ENCODE measurements at places on chromosomes 1 and 21. TPM values are rescaled to one million over a fixed set of nuclear protein-coding genes. Genes with fewer than 3 reads are reported as not detected.

GRCh38 chr1:28965271-28965870 is 51.0 kb downstream of the EPB41 start:
- no peak for DNase-seq

- DNase-seq = no peak
These were observed 30.3 kb downstream of the PRDM2 start for GRCh38 chr1:13730291-13730690.

DNA sequence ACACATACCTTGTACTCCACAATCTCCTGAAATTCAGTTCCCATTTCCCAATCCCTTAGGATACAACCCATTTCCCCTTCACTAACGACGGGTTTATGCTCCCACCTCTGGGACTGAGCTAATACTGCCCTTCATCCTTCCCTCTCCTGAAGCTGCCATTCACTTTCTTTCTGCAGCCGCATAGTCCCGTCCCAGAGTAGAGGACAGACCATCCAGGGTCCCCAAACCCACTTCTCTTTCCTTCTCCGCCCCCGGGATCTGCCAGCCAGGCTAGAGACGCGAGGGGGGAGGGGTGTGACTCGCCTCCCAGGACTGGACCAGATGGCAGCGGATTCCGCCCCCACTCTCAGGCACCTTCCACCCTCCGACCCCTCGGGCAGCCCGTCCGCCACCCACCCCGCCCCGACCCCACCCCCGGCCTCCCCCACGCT is 679 bp downstream of the ABL2 start:
- peak; percentile 54 for DNase-seq

DNA sequence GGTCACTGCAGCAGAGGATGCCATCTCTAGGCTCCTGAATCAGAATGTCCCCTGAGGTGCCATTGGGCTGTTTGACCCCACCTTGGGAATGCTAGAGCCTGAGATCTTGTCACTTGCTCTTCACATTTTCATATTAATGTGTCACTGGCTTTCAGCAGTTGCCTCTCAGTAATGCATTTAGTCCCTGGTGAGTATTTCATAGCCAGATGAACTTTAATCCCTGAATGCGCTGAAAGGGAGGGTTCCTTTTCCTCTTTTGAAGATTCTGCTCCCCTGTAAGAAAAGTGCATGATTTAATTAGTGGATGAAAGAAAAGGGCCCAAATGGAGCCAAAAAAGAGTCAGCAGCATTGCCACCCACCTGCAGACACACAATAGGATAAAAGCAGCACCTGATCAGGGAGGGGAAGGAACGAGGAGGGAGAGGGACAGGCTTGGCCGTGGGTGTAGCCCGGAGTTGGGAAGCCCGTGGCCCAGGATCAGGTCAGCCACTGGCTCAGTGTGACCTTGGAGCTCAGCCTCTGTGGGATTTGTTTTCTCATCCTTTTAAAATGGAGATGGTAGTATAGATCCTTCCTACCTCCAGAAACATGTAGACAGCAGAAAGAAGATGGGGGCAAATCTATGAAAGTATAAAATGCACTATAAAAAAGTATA is 31.1 kb downstream of the ROR1 start:
- no peak for DNase-seq

GRCh38 chr1:225426395-225427234 is 1.2 kb downstream of the LBR start:
- no peak for DNase-seq

DNA sequence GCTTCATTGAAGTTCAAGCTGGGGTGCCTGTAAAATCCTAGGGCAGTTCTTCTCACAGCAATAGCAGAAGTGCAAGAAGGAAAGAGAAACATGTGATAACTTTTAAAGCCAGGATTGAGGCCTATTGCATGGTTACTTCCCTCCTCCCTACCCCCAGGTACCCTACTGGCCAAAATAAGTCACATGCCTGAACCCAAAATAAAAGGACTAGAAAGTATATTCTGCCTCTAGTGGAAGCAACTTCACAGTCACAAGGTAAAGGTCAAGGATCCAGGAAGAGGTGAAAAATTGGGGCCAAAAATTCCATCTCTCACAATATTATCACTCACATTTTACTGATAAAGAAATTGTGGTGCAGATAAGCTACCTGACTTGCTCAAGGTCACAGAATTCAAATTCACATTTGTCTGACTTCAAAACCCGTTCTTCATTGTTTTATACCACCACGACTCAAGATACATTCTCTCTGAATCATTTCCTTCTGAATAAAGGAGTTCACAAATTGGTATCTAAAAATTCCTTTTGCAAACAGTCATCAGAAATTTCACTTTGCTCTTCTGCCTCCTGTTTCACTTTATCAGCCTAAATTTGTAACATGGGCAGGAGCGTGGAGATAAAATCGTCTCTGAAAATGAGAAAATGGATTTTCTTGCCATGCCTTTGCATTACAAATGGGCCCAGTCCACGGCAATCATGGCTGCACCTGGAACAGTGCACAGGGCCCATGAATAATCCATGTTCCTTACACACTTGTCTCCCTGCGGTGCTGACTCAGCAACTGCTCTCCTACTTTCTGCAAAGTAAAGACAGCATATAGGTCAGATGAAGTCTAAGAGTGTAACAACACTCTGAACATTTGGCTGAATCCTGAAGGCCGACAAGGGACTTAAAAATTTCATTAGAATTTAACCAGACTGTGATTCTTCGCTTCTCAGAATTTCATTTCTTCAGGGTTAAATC is 485.3 kb upstream of the NFIA start:
- no peak for DNase-seq

DNA sequence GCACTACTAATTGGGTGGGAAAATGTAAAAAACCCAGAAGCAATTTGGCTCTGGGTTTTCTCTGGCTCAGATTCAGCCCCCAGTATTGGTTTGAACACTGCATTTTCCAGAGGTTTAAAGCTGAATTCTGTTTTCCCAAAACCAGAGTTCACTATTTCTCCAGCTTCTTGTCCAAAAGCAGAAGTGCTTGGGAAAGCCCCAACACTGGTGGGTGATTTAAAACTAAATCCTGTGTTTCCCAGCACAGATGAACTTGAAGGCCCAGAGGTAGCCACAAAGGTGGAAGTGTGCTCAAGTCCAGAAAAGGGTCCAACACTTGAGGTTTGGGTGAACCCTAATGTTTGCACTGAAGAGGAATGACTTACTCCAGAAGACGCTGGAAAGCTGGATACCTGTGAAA is 678 bp downstream of the MCM3AP start:
- no peak for DNase-seq

- no peak for DNase-seq
These were observed 18.2 kb downstream of the STUM start for GRCh38 chr1:226566760-226567159.

SLC45A1 gene
- total RNA-seq = 0.62 TPM

CR2 gene
- total RNA-seq = not detected

AK5 gene
- total RNA-seq = not detected
